ENCODE measurements at places on chromosomes 2 and 18.

GRCh38 chr2:102070058-102070642 is 72.4 kb upstream of the IL1R1 start:
- no peak for DNase-seq

DNA sequence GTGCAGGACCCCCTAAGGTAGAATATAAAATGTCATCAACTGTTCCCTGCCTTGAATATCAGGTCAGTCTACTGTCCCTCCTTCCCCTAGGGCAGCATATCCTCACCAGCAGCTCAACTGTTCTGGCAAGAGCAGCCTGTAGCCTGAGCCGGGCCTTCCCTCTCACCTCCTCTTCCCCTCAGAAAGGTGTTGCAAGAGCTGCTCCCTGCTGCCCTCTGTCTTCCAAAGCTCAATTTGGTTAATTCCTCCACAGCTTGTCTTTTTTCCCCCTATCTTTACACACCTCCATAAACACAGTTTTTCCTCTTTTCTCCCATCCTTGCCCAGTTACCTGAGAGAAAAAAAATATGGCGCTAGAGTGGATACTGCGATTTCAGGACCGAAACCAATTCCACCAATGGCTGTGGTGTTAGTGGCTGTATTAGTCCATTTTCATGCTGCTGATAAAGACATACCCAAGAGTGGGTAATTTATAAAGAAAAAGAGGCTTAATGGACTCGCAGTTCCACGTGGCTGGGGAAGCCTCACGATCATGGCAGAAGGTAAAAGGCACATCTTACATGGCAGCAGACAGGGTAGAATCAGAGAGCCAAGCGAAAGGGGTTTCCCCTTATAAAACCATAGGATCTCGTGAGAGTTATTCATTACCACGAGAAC is 184.7 kb downstream of the MREG start:
- DNase-seq = no peak

- DNase-seq = no peak
Measured at GRCh38 chr2:105766300-105766866, 21.7 kb downstream of the NCK2 start.

GRCh38 chr2:64730551-64731262 is 77.0 kb upstream of the SERTAD2 start:
- no peak for DNase-seq

DNA sequence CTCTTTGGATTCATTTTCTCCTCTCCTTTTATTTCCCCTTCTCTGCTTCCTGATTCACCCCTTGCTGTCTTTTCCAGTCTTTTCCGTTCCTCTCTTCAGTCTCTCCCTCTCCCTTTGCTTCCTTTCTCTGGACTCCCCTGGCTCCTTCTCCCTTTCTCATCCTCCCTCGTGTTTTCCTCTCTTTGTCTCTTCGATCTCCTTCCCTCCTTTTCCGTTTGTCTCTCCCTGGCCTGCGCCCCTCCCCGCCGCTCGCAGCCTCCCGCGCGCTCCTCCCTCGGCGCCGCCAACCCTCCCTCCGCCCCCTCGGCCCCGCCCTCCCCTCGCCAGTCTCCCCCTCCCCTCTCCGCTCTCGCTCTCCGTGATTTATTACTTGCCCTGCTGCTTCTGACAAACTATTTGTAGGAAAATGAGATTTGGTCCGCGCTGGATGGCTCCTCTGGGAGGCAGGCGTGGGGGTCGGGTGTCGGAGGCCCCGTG is 46.0 kb upstream of the PAX8 start:
- DNase-seq = peak; percentile 72

- DNase-seq = no peak
Measured at GRCh38 chr2:3584608-3585260, 9.7 kb downstream of the RPS7 start.

DNA sequence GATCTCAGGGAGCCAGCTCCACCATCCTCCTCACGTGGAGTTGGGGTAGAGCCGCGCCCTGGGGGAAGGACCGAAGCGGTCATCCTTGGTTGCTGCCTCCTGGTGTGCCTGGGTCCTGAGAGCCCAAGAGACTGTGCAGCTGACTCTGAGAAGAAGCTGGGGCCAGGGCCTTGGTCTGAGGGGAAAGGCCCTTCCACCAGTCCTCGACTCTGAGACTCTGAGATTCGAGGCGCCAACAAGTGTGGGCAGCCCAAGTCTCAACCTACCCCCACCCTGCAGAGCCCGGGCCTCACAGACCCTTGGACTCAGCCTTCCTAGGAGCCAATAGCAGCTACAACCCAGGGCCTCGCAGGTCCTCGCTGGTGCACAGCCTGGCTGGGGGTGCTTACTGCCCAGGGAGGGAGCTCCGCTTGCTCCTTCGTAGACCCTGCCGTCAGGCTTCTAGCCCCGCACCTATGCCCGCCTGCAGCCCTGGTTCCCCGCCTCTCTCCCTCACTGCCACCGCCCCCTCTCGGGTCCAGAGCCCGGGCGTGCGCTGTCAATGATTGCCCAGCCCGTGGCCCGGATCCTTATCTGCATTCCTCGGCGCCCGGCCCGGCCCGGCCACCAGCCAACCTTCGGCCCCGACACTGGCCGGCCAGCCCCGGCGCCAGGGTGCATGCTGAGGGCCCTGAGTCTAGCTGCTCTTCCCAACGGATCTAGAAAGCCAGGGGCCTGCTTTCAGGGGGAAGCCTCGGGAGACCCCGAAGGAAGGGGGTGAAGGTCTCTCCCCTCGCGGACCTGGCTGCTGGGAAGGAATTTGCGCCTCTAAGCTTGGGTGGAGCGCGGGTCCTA is 2.0 kb downstream of the IHH start:
- no peak for DNase-seq

DNA sequence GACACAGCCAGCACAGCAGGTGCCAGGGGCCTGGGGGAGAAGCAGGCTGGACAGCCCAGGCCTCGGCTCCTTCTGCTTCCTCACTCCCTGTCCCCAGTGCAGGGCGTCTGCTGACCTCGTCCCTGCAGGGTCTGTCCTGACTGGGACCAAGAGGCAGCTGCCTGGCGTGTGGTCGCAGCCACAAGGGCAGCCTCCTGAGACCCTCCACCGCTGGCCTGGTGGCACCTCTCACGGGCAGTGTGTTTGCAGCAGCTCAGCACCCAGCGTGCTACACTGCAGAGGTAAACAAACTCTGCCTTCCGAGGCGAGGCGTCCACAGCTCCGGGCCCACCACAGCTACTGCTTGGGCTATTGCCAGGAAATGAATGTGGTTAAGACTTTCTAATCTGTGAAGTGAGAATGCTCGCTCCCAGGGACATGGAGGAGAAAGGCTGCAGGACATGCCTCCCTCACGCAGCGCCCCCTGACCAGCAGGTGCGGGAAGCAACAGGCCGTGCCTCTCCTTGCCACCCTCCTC is 46.1 kb upstream of the HPCAL1 start:
- no peak for DNase-seq

DNA sequence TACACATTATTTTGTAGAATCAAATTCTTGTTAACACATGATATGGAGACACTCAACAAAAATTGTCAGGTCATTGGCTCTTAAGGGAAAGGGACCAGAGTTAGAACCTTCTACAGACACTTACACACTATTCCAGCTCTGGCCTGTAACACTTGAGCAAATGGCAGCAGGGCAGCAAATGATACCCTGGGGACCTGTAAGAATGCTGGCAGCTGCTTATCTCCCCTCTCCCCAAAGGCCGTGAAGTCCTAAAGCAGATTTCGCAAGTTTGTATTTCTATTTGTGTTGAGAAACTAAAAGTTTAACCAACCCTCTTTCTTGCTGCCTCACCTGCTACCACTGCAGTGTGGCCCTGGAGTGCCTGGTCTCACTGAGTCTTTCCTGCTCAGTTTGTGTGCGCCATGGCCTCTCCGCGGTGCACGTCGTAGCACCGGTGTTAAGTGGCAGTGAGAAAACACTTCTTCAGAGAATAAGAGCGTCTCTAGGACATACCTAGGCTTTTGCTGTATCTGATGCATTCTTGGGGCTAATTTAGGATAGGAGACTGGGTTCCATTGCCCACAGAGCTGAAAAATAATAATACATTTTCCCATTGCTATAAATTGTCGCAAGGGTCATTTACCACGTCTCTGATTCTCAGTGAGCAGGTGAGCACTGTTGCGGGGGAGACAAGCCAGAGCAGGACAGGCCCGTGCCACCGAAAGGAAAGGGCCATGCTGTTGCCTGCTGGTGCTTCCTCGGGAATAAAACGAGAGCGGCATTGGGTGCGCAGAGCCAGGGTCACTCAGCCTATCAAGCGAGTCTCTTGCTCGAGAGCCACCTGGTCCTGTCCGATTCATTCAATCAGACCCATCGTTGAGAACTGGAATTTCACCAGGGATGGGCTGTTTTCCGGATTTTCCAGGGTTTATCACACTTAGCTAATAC is 204.9 kb downstream of the PTGR3 start:
- no peak for DNase-seq

DNA sequence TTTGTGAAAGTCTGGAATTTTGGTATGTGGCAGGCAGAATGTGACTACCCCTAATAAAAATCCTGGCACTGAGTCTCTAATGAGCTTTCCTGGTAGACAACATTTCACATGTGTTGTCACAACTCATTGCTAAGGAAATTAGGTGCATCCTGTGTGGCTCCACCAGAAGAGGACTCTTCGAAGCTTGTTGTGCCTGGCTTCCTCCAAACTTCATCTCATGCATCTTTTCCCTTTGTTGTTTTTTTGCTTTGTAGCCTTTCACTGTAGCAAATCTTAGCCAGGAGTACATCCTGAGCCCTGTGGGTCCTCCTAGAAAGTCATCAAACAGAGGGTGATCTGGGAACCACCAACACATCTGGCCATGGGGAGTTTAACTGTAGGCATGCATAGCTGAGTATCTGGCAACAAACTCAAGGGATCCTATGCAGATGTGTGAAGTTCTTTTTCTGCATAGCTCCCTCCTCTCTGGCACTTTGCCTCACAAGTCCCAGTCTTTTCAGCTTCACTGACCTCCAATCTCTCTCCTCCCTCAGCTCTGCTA is 42.1 kb upstream of the SERTAD2 start:
- DNase-seq = no peak

- DNase-seq = no peak
Measured at GRCh38 chr2:230916218-230916617, 8.8 kb downstream of the GPR55 start.

GRCh38 chr2:152120430-152120829 is 21.6 kb upstream of the CACNB4 start:
- no peak for DNase-seq

DNA sequence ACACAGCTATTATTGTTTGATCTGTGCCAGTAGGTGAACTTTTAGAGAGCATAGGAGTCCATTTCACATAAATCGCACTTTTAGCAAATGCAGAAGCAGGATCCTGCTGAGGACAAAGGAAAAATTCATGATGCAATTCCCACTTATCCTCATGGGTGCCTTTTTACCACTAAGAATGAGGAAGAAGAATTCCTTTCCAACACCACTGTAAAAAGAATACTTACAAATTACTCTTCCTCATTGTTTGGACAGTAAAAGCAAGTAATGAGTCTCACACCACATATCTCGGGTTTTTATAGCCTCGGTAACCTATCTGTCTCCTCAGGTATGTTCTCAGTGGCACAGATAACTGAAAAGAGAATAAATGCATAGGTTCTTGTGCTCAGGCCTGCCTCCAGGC is 238.5 kb downstream of the MTX2 start:
- no peak for DNase-seq
